Activated CD4-positive, alpha-beta T cell treated with anti-CD3 and anti-CD28 coated beads for 1 hour (primary cell): ENCODE measurements at places on chromosomes 7 and 10.

DNA sequence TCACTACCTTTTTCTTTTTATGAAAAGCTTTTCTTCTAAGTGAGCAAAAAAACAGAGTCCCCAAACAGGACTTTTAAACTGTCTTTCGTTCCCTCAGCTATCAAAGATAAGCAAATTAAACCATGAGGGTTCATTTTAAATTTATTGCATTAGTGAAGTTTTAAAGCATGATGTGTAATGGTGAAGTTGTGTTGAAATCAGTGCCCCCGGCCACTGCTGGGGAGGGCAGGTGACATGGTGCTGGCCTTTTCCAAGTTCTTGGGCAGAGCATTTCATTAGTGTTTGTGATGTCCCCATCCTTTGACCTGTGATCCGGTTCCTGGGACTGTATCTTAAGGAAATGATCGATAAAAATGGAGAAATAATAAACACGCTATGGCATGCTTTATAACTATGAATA lies 96.0 kb downstream of the EEPD1 start:
- no peak for DNase-seq

- no peak for DNase-seq
These were observed 219.3 kb upstream of the TAC1 start for GRCh38 chr7:97512441-97513207.

GRCh38 chr7:12703881-12704280 lies 16.4 kb downstream of the ARL4A start:
- DNase-seq = no peak

- DNase-seq = no peak
These were observed 146.4 kb upstream of the LYZL2 start for GRCh38 chr10:30775779-30776591.

- DNase-seq = no peak
These were observed 1.2 kb downstream of the CLDN4 start for GRCh38 chr7:73831834-73832651.

DNA sequence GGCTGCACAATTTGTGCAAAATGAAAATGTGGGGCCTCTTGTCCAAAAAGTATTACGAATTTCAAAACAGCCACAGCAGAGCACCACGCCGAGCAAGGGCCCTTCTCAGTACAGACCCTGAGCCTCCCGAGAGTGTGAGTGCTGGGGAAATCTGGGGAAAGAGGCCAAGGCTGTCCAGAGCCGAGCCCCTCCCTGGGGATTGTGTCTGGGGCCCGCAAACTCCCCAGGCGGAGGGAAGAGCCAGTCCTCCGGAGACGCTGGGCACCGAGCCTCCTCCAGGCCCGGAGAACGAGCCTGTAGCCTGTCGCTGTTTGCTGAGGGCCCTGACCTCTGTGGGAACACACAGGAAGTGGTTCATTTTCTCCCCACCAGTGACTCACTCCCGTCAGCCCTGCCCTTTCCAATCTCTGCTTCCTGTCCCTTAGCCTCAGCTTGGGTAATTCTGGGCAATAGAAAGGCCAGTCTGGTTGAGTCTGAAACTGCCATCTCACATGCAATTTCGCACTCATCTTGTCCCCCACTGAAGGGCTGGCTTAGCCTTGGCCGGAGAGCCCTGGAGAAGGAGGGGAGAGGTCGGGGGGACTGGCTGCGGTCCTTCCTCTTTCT lies 19.5 kb upstream of the GNA12 start:
- DNase-seq = peak; percentile 51

GRCh38 chr7:154649434-154649833 lies 353.5 kb downstream of the PAXIP1 start:
- DNase-seq = no peak

- no peak for DNase-seq
These were observed 187.9 kb downstream of the ZNF365 start for GRCh38 chr10:62562101-62562500.
